ENCODE measurements at places on chromosomes 13 and 19.

- no peak for DNase-seq
These were observed 68.7 kb downstream of the MAP4K1 start for GRCh38 chr19:38549061-38549460.

DNA sequence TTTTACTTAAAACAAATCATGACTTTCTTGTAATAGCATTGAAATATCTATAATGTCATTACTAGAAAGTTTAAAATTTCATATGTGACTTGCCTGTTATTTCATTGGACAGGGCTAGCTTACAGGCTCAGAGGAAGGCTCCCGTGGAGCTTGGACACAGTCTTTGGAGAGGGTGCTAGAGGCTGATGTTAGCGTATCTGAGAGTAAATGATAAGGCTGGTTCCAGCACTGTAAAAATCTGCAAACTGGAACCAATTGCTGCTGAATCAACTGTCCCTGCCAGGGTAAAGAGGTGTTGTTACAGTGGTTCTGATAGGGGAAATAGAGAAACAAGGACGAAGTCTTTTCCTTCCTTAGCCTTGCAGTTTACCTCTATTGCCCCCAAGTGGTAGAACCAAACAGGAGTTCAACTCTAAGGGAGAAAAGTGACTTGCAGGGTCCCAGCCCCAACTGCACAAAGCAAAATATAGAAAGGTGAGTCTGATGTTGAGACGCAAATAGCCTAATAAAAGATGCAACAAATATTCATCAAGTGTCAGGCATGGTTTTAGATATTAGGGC is 901.7 kb downstream of the DIAPH3 start:
- no peak for DNase-seq

DNA sequence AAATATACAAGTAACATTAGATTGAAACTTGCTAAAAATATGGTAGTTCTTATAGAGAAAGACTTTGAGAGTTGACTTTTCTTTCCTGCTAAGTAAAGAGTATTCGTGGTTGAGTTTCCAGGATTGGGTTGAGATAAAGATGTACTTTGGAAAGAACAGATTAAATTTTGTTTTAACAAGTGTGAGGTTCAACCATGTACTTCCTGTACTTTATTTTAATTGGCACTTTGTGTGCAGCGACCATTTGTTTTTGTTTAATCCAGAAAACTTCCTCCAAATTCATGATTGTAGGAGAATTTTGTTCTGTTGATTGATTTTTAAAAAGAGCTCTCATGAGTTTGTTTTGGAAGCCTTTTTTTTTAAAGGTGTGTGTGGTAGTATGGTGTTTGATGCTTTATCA is 46.9 kb downstream of the PAN3 start:
- DNase-seq: no peak

GRCh38 chr13:79716191-79716590 is 235.2 kb downstream of the NDFIP2 start:
- no peak for DNase-seq

DNA sequence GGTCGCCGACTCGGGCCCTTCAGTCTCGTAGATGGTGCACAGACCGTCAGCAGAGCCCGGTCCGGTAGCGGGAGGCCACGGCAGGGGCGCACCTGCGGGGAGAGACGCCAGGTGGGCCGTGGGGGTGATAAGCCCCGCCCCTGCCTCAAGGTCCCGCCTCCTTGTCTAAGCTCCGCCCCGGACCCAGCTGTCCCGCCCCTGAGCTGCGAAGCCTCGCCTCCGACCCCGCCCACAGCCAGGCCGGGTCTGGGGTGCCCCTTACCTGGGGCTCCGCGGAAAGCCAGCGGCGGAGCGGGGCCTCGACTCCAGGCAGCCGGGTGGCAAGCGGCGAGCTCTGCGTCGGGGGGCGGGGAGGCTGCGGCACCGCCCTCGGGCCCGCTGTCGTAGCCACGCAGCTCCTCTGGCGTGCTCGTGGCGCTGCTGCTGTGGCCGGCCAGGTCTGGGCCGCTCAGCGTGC is 4.7 kb downstream of the PRR36 start:
- DNase-seq: no peak
